Activated T-helper 1 cell treated with Interleukin-2 at 50 U/mL for 16 hours (primary cell): ENCODE measurements at places on chromosomes 12 and 14.

GRCh38 chr12:110689281-110690126 is 589 bp upstream of the HVCN1 start:
- DNase-seq: peak; percentile 21

DNA sequence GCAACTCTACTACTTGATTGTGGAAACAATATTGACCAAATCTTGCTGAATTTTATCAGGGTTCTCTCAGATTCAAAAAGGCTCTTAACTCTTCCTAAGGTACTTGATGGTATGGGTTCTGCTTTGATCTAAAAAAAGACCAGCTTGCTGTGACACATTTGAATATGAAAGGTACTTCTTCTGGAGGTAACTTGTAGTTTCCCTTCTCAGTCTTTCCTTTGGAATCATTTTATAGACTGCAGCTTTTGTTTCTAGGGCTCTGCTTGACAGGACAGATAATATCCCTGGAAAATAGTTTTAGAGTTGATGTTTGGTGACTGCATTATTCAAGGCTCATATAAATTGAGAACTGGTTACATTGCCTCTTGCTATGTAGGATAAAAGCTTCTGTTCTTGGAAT is 251.9 kb downstream of the FUT8 start:
- no peak for DNase-seq

GRCh38 chr12:57127726-57128518 is at the start of gene LRP1:
LRP1 (plus strand) TSS chr12:57128483; CDS start chr12:57128965, 482 bp downstream.
- peak; percentile 70 for DNase-seq

DNA sequence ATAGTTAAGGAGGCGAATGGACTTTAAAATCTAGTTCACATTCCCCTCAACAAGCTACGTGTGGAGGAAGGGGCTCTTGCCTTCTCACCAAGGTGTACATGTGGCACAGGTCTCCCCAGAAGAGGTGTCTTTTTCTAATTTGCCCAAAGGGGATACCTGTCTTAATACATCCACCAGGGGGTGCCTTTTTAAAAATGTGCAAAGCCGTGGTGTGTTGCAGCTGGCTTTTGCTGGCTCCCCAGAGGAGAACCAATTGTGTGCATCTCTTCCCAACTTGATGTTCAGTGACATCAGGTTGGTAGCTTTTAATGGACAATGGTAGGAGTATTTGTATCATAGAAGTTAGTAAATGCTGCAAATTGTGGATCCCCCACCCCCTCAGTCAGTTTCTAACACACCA is 33.8 kb downstream of the CREBL2 start:
- peak; percentile 8 for DNase-seq

GRCh38 chr12:32501835-32502333 is 102.5 kb downstream of the FGD4 start:
- no peak for DNase-seq

DNA sequence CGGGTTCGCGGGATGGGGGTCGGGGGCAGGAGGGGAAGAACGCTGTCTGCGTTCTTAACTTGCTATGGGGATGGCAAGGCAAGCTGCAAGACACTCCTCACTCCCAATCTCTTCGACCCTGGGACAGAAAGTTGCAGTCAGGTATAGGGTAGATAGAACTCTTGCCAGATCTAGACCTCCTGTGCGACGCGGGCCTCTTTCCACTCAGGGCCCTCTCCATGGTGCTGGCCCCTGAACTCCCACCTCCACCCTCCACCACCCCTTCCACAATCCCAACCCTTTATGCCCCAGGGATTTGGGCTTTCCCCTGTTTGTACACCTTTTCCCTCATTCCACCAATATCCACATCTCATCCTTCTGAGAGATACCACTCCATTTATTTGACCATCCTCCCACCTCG is 812 bp downstream of the NABP2 start:
- DNase-seq: no peak

DNA sequence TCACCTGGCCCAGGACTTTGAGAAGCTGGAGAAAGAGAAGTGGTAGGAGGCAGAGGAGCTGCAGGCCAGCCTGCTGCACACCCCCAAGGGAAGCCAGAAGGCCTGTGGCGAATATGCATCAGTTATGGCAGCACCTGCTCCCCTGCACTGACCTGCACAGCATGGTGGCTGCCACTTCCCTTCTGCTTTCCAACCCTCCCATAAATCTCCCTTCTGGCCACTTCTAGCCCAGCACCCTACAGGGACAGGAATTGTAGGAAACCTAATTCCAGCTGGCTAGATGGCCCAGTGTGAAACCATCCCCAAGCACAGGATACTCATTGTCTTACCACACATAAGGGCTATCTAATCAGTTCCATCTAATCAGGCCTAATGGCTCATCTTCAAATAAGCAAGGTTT is 136.3 kb downstream of the TBX3 start:
- DNase-seq: no peak

DNA sequence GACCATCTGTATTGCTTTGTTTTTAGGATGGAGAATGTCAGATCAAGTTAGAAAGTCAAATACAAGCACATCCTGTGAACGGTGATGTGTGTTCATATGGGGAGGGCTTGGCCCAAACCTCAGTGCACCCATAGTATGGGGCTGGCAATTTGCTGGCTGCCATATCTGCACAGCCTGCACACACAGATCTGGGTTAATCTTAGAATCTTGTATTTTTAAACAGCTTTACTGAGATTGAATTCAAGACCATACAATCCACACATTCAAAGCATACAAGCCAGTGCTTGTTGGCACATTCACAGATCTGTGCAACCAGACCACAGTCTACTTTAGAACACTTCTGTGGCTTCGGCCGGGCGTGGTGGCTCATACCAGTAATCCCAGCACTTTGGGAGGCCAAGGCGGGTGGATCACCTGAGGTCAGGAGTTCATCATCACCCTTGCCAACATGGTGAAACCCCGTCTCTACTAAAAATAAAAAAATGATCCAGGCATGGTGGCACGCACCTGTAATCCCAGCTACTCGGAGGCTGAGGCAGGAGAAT is 90.4 kb downstream of the CCDC92 start:
- DNase-seq: no peak

GRCh38 chr14:81302638-81303037 is 81.9 kb upstream of the GTF2A1 start:
- DNase-seq: no peak

- DNase-seq: no peak
Observed at GRCh38 chr14:70152704-70153103, 36.0 kb downstream of the SLC8A3 start.

DNA sequence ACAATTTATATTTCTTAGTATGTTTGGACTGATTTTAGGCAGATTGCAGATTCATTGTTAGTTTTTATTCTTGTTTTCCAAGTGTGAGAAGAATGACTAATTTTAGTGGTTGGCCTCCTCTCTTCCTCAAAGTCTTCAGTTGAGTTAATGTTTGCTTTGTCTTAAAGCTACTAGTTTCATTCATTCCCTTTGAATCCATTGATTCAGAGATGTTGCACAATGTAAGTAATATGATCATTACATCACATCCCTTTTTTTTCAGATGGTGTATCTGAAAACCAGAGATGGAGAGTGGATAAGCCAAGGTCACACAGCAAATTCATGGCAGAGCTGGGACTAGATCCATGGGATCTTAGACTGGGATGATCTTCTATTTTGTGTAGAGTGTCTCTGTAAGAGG is 577.5 kb downstream of the BCL11B start:
- no peak for DNase-seq

- no peak for DNase-seq
Observed at GRCh38 chr14:69321601-69322330, 61.8 kb downstream of the GALNT16 start.

- no peak for DNase-seq
Observed at GRCh38 chr12:12379831-12380730, 23.2 kb downstream of the BORCS5 start.

GRCh38 chr12:96548384-96548783 is 59.0 kb downstream of the CFAP54 start:
- DNase-seq: no peak

DNA sequence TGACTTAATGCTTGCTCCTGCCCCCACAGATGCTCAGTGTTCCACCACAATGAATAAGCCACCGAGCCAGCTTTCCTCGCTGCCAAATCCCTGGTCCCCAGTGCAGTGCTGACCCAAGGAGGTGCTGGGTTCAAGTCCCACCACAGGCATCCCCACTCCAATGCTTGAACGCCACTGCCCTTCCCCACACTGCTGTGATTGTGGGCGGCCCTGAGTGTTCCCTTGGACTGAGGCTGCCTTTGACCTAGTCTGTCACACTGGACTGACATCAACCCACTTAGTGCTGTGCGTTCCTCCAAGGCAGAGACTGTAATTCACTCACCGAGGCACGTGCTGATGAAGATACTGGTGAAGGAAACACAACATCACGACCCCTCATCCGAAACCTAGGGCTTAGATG is 83.4 kb upstream of the TMCC3 start:
- no peak for DNase-seq

DNA sequence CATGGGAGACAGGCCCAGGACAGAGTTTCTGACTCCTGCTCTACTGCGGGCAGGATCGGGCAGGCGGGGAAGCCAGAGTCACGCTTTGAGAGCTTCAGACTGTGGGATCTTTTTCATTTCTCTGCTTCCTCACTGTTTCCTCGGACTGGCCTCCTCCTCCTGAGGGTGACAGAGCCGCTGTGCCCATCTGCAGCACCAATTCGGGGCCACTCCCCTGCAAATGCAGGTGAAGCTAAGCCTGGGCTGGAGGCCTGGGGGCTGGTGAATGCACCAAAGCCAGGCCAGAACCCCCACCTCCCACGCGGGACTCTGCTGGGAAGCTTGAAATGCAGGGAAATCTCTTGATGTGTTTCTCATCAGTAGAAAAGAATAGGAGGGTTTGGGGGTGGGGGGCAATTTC is 77.5 kb downstream of the FOXN3 start:
- no peak for DNase-seq

GRCh38 chr12:18990856-18991255 is 138.7 kb upstream of the PLEKHA5 start:
- DNase-seq: no peak

DNA sequence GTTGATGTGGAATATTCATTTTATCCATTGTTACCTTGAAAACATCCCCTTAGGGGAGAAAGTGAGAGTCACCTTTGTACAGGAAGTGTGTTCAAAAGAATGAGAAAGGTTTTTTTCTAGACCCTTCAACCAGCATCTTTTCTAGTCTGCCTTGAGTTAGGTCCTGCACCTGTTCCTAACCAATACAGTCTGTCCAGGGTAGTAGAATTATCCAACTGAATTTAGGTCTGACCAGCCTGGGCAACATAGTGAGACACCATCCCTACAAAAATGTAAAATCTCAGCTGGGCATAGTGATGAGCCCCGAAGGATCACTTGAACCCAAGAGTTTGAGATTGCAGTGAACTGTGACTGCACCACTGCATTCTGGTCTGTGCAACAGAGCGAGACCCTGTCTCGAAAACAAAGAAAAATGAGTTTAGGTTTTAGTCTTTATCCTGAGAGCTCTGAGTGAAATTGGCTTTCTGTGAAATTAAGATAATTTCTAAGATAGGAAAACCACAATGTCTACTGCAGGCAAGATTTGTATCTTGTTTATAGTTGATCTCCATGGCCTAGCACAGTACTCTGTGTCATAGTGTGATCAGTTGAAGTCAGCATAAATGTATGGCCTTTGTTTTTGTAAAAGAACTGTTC is 25.2 kb downstream of the ARHGAP5 start:
- DNase-seq: no peak
